ENCODE measurements at places on chromosomes 13 and 19.

DNA sequence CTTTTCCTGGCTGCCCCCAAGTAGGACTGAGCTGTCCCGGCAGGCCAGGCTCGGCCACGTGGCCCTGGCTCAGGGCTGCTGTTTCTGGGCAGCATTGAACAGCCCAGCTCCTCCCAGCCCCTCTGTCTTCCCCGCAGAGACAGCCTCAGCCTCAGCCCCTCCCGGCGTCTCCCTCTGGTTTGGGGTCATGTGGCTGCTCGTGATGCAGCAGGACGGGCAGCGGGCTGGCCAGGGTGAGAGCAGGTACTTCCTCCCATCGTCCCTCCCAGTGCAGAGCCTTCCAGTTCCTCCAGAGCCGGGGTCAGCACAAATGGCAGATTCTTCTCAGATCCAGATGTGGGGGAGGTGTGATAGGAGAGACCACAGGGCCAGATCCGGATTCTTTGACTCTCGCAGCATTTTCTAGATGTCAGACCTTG is 114.6 kb downstream of the KDM4B start:
- no peak for DNase-seq

- DNase-seq = no peak
These were observed 19.8 kb downstream of the TCF3 start for GRCh38 chr19:1632462-1633268.

GRCh38 chr13:110661256-110661655 is 44.7 kb downstream of the CARS2 start:
- DNase-seq = no peak

GRCh38 chr13:43583321-43583720 is 203.5 kb downstream of the ENOX1 start:
- no peak for DNase-seq

- DNase-seq = no peak
These were observed 15.7 kb downstream of the PLEKHF1 start for GRCh38 chr19:29680937-29681336.

GRCh38 chr13:46614582-46614981 is 61.6 kb downstream of the LRCH1 start:
- DNase-seq = no peak

DNA sequence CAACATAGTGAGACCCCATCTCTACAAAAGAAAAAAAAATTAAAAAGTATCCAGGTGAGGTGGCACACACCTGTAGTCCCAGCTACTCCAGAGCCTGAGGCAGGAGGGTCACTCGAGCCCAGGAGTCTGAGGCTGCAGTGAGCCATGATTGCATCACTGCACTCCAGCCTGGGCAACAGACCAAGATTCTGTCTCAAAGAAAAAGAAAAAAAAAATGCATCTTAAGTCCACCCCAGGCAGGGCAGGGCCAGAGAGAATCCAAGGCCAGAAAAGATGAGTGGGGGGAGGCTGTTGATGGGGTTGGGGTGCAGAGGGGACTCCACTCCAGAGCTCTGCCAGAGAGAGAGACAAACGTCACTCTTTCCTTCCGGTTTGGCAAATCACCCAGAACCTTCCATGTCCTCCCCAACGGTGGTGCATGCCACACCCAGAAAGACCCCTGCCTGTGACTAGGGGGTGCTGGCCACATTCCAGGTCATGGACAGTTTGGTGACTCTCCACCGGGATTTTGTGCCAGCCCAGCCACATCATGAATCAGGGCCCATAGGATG is 431 bp downstream of the FUT3 start:
- DNase-seq = no peak

DNA sequence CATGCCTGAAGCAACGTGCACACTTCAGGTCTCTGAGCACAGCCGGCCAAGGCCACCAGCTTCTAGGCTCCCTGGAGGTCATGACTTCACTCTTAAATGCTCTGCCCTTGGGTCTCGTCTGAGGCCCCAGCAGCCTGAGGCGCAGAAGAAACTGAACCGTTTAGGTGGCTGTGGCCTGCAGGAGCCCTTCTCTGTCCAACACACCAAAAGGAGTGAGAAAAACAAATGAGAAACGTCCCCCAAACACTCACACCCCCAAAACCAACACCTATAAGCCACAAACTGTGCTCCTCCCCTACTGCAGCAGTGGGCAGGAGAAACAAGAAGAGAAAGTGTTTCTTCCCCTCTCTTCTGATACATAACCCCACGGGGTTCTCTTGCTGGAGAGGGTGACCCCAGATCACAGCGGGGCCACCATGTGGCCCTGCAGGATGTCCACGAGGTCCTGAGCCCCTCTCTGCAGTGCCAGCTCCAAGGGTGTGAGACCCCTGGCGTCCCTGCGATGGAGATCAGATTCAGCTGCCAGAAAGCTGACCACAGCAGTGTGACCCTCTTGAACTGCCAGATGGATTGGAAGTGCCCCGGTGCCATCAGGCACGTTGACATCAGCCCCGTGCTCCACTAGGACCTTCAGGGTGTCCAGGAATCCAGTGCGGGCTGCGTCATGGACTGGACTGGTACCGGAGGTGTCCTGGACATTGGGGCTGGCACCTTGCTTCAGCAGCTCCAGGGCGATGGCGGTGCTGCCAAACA is 1.0 kb upstream of the KRI1 start:
- DNase-seq = no peak

GRCh38 chr13:101149735-101150384 is 266.4 kb downstream of the NALCN start:
- no peak for DNase-seq

- DNase-seq = no peak
These were observed 515.5 kb downstream of the MYO16 start for GRCh38 chr13:109144693-109145437.

DNA sequence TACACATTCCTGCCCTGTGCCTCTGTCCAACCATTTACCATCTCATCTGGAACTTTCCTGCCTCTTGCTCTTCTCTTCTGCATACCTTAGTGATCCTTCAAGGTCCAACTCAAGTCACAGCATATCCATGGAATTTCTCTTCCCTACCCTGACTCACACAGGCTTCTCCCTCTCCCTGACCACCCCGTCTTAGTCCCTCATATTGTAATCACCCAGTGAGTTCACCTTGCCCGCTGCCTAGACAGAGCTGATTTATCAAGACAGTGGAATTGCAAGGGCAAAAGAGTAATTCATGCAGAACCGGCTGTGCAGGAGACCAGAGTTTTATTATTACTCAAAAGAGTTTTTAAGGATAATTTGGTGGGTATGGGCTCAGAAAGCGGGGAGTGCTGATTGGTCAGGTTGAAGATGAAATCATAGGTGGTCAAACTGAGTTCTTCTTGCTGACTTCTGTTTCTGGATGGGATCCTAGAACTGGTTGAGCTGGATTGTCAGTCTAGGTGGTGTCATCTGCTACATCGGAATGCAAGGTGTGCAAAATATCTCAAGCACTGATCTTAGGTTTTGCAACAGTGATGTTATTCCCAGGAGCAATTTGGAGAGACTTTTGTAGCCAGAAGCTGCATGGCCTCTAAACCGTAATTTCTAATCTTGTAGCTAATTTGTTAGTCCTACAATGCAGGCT is 67.2 kb downstream of the HSPH1 start:
- DNase-seq = no peak

- DNase-seq = no peak
These were observed 17.5 kb upstream of the N4BP2L1 start for GRCh38 chr13:32445461-32445860.

DNA sequence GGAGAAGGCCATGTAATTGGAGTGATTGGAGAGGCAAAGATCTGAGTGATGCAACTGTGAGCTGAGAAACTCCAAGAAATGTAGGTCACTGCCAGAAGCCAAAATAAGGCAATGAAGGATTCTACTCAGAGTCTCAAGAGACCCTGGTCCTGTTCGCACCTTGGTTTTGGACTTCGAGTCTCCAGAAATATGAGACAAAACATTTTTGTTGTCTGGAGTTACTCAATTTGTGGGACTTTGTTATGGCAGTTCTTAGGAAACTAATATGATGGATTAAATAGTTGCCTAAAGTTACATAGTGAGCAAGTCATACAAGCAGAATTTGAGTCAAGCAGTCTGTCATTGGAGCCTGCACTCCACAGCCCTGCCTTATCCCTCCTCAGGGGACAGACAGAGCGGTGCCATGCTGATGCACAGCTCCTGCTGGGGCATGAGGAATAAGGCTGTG is 104.2 kb downstream of the ITGBL1 start:
- no peak for DNase-seq

DNA sequence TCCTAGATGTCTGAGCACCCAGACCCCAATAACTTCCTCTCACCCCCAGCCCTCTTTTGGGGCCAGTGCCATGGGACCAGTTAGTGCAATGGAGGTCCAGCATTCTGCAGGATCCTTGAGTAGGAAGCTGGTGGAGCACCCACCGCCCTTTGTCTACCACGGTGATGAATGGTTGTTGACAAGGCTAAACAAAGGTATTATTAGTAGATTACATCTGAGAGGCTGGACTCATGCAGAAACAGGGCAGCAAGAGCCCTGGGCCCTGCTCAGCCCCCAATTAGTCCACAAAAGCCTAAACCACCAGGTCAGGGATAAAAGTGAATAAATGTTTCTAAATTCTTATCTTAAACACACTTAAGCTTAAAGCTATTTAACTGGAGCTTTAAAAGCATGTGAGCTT is 196.5 kb upstream of the TSHZ3 start:
- no peak for DNase-seq

DNA sequence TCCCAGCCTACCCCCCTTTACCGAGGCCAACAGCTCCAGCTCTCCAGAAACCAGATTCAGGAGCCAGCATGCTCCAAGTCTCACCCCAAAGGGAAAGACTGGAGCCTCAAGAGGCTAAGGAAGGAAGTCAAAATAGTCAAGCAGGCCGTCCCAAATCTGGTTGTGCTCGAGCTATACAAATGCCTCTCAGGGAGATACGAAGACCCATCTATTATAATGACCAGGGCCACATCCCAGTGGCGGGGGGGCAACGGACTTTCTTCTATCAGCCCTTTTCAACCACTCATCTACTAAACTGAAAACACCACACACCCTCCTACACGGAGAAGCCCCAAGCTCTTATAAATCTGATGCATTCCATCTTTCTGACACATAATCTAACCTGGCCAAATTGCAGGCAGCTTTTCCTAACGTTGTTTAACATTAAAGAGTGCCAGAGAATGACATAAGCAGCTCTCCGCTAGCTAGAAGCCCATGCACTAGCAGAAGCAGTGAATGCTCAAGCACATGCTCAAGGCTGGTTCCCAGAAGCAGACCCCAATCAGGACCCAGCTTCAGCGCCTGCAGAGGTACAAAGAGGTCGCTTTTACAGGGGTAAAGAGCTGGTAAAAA is 104.6 kb upstream of the ZNF98 start:
- peak; percentile 28 for DNase-seq

DNA sequence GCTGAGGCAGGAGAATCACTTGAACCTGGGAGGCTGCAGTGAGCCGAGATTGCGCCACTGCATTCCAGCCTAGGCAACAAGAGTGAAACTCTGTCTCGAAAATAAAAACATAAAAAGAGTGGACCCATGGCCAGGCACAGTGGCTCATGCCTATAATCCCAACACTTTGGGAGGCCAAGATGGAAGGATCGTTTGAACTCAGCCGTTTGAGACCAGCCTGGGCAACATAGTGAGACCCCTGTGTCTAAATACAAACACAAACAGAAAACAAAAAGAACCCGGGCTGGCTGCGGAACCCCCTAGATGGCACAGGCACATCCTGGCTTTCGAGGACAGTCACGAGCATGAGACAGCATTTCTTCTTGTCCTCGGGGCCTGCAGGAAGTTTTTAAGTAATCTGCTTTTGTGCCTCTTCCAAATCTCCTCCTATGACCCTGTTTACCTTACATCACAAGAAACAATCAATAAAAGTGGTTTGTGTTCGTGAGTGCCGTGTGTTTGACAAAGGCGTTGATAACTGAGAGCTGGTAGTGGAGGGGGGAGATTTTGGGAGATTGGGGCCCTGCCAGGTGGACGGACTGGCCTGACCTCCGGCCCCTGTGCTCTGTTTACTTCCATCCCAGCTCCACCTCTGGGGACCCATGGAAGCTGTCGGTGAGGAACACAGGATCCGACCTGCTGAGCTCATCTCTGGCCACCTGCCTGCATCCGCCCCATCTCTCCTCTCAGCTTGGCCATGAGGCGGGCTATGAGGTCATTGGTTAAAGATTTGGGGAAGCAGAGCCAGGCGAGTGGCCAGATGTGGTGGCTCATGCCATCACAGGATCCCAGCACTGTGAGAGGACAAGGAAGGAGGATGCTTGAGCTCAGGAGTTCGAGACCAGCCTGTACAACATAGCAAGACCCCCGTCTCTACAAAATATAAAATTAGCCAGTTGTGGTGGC is 5.9 kb upstream of the GDF15 start:
- DNase-seq = peak; percentile 68

DNA sequence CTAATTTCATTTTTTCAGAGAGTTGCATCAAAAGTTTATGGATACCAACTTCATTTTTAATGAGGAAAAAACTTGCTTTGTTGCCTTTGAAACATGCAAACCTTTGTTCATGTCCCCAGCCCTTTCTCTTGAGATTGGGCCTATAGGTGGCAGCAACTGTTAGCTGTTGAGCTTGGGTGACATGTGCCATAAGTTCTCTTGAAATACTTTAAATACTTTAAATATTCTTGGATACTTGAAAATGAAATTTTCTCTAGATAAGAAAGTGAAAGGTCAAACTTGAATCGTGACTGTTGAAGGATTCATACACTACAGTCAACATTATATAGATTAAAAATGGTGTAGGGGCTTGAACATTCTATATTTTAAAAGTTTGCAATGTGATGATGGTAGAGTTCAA is 294.9 kb downstream of the NDFIP2 start:
- DNase-seq = no peak

DNA sequence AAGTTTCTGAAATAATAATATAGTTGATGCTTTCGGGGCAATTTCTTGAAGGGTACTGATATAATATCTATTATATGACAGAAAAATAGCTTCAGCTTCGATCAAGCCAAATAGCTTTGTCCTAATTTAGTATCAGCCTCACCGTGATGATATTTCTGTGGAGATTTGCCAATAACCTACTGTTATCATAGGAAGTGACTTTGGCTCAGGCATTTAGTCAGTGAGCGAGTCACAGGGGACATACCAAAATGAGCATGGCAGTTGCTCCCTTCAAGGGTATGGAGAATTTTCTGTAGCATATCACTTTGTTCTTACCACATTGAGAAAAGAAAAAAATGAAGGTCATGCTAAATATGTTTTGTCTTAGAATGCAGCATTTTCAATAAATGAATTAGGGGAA is 767.6 kb upstream of the SLITRK1 start:
- DNase-seq = no peak

GRCh38 chr13:38637576-38637975 is 49.3 kb upstream of the FREM2 start:
- no peak for DNase-seq

DNA sequence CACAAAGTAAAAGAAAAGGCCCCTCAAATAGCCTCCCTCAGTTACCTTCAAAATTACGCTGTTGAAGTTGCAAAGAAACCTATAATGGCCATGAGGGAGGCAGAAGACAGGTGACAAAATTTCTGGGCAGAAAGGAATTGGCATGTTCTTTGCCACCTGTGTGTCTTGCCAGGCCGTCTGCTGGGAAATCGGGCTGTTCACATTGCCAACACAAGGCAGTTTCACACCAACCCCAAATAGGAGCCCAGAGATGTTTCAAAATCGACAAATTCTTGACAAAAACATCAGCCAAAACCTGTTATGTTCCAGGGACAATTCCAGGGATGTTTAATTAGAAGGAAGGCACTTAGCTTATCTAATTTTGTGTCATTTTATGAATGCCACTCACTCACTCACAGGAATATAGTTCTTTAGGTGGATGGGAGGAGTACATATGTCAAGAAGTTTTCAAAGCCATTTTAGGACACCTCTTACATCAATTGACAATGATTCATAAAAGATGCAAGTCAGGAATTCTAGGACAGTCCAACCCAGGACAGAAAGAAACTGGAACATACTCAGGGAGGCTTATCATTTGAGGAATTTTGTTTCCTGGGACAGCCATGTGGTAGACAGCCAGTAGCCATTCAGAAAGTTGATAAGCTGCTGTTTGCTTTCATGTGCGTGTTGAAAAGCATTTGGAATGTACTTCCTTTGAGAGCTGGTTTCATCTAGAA is 164.5 kb downstream of the RGCC start:
- DNase-seq = no peak

Measured in forelimb muscle (tissue), 1 donor.